ENCODE measurements at places on chromosomes 4 and X.
A peak's percentile ranks its signal among the peaks of the same experiment; 100 is the strongest.

- peak; percentile 95 for DNase-seq
These were observed 35.0 kb downstream of the DCX start for GRCh38 chrX:111376897-111377578.

- peak; percentile 34 for DNase-seq
These were observed 156.3 kb upstream of the RAI2 start for GRCh38 chrX:18017411-18017810.

DNA sequence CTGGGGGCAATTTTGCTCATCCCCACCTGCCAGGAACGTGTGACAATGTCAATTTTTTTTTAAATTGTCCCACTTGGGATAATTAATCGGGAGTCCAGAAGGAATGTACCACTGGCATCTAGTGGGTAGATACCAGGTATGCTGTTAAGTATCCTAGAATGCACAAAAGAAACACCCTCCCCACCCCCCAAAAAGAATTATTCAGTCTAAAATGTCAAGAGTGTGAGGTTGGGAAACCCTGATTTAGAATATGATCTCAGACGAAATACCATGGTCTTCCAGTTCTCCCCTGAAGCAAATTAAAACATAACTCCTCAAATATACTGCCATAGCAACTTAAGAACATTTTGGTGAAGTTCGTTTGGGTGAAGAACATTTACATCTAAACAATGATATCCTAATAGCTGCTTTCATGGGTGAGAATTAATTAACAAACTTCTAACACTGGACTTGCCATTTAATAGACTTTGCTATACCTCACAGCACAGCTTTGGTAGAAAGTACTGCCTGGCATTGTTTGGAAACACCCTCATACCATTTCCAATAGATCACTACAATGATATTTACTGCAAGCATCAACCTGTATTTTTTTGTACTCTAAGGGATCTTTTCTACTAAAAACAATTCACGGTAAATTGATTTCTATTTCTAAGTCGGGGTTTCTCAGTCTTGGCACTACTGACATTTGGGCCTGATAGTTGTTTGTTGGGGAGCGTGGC, 36.5 kb downstream of the SH3RF1 start:
- no peak for DNase-seq

GRCh38 chrX:96884027-96884426, 319 bp downstream of the RPA4 start:
- DNase-seq: no peak

DNA sequence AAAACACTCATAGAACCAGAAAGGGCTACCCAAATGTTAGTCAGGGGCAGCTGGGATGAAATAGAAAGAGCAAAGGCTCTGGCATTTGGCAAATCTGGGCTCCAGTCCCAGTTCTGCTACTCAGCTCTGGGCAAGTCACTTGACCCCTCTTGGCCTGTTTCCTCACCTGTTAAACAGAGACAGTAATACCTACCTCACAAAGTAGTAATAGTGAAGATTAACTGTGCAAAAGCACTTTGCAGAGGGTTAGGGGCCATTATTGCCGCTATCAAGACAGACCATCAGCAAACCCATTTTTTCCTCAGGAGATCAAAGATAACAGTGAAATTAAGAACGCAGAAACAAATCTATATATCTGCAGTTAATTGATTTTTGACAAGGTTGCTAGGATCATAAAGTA, 20.6 kb downstream of the ZBTB33 start:
- DNase-seq: no peak

- DNase-seq: no peak
These were observed 95.4 kb upstream of the MAML3 start for GRCh38 chr4:140249351-140249750.

GRCh38 chr4:187178587-187178986, 454.9 kb upstream of the FAT1 start:
- DNase-seq: no peak

- DNase-seq: peak; percentile 58
These were observed 32.8 kb downstream of the FAM13A start for GRCh38 chr4:89024051-89024675.

Data from NCI-H2227 treated with DMSO at 0.1 percent for 48 hours (cell line).